ENCODE measurements at places on chromosomes 12 and 14.

- no peak for DNase-seq
Measured at GRCh38 chr12:106987846-106988245, 900 bp upstream of the MTERF2 start.

- no peak for DNase-seq
Measured at GRCh38 chr14:24441904-24442239, 704 bp downstream of the SDR39U1 start.

DNA sequence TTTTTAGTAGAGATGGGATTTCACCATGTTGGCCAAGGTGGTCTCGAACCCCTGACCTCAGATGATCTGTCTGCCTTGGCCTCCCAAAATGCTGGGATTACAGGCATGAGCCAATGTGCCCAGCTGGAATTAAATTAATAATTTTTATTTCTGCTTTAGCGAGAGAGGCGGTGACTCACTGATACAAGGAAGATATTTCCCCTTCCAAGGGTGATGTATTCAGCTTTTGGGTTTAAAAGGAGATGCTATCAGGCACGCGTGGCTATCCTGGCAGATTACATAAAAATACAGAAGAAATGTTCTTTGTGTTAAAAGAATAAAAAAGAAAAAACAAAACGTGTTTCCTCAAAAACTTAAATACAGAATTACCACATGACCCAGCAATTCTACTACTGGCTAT is 12.4 kb upstream of the P2RX7 start:
- DNase-seq, result no peak

DNA sequence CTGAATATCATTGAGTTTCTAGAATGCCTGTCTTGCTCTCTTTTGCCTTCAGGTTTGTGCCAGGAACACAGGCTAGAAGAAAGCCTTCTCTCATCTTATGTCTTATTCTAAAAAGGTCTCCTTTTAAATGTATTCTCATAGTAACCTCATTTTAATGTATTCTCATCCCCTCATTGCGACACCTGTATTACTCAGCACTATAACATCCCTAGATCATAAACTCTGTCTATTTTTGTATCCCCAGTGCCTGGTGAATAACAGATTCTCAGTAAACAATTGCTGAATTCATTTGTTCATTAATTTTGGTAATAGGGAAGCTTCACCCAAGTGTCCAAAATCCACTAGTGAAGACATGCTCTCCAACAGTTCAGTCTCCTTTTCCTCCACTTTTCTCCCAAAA is 8.8 kb upstream of the LRRK2 start:
- DNase-seq, result no peak

DNA sequence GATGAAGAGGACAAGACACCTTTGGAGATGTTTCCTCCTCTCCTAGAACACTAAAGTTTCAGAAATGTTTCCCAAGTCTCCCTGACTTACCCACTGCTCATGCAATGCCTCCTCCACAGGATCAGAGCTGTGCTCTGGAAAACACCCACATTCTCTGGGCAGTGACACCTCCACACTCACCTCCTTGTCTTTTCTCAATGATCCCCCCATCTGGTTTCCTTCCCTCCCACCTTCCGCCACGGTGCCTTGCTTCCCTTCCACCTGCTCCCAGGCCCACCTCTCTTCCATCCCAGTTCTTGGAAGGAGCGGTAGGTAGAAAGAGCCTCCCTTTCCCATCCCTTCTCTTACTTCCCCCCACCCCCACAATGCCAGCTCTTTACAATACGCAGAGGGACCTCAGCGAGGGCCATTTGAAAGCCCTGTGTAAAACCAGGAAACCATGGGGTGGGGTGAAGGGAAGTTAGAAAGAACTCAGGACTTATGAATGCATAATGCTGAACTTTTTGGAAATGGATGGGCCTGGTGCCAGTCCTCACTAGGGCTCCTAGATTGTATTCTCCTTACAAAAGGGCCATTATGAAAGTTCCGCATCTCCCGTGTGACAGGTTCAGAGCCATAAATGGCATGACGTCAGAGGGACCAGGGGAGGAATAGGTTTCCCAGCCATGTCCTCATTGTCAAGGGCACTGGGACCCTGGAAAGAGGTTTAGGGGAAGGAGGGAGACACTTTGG is 12.8 kb downstream of the FBLN5 start:
- no peak for DNase-seq

DNA sequence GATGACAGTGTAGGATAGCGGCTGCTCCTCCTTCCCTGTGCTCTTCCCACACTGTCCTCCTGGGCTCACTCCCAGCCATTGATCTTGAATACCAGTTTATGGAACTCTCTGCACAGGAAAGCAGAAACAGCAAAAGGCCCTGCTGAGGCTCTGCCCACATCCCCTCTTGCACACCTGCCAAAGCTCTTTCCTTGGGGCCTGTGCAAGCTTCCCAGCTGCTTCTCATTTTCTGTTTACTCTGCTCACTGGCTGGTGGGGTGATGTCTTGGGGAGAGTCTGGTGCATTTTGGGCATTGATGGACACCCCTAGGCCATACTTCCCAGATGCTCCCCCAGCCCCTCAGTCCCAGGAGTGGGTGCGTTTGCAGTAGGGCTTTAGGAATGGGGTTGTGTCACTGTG is 361.8 kb downstream of the TMEM121 start:
- DNase-seq, result no peak

DNA sequence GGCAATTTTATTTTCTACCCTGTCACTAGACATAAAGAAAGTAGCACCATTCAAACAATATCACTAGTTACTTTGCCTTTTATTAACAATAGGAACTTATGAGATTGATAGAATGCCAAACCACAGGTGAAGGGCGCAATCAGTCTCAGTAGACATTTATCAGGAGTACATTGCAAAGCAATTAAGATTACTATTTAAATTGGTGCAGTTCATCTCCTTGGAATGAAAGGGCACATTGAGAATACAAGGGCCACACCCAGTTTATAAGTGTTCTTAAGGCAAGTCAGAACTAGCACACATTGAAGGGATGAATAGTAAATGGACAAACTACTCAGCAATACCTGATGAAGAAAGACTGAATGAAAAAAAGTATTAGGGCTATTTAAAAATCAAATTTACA is 601.4 kb downstream of the C12orf50 start:
- no peak for DNase-seq

GRCh38 chr12:124827588-124828184 is 36.0 kb downstream of the SCARB1 start:
- no peak for DNase-seq

DNA sequence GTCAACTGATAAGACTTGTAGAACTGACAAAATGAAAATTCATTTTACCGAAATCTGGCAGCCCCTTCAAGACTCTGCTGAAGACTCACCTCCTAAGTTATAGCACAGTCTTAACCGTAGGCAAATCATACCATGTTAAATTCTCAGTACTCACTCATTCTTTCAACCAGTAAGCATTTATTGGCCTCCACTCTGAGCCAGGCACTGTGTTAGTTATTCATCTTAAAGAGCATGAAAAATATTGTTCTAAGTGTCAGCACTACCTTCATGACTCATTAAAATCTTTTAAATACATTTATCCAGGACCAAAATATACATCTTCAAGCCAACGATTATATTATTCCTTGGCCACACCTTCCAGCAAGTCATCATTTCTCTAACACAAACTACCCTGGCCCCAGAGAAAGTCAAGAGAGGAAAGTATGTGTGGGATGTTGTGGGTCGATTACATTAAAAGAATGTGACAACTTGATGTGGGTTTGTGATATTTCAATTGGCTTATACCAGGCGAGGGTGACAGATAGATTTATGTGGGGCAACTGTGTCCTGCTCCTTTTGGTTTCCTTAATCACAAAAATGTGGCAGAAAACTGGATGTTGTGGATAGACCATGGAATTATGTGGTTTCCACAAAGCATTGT is 55.0 kb downstream of the TMEM30B start:
- no peak for DNase-seq

Measured in effector memory CD4-positive, alpha-beta T cell (primary cell).